ENCODE measurements at places on chromosomes 16 and 17.
A peak's percentile ranks its signal among the peaks of the same experiment; 100 is the strongest.

DNA sequence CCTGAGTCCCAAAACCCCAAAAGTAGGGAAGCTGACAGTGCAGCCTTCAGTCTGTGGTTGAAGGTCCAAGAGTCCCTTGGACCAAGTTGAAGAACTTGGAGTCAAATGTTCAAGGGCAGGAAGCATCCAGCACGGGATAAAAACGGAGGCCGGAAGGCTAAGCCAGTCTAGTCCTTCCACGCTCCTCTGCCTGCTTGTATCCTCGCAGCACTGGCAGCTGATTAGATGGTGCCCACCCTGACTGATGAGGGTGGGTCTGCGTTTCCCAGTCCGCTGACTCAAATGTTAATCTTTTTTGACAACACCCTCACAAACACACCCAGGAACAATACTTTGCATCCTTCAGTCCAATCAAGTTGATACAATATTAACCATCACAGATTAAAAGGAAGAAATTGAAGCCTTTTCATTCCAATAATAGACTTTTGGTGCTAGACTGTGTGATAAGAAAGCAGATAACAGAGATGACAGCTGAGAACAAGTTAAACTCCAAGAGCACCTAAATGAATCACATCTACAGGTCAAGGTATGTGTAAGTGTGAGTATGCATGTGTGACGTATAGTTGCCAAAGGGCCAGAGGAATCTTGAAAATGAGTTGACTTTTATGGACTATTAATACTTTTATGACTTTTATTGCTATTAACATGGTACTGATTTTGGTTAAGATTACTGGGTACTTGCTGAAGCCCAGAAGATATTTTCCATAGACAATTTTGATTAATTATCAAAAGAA, 933.5 kb upstream of the SOX9 start:
- DNase-seq: no peak

DNA sequence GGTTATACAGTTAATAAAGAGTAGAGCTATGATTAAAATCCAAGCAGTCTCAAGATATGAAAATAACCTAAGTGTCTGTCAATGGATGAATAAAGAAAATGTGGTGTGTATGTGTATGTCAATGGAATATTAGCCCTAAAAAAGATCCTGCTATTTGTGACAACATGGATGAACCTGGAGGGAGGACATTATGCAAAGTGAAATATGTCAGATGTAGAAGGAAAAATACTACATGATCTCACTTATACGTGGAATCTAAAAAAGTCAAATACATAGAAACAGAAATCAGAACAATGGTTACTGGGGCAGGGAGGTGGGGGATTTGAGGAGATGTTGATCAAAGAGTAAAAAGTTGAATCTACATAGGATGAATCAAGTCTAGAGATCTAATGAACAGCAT, 20.4 kb downstream of the BRIP1 start:
- no peak for DNase-seq

GRCh38 chr16:27421961-27422740, 20.2 kb downstream of the IL21R start:
- no peak for DNase-seq

GRCh38 chr16:27315333-27316037, 1.7 kb downstream of the IL4R start:
- peak; percentile 56 for DNase-seq

DNA sequence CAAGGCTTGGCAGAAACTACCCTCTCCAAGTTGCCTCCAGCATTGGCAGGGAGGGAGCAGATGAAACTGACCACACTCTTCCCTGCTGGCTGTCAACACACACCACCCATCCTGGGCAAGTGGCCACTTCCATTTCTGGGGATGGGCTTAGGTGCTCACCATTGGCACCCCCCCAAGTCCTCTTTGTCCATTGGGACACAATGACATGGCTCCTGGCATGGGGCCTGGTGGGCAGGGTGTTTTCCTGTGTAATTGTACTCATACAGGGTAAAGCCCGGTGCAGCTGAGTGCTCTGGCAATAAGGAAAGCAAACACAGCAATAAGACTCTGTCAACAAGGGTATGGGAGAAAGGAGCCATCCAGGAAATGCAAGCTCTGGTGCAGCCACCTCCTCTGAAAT, 22.6 kb downstream of the SCNN1B start:
- no peak for DNase-seq

- DNase-seq: no peak
Measured at GRCh38 chr17:36980280-36980761, 31.6 kb downstream of the AATF start.

DNA sequence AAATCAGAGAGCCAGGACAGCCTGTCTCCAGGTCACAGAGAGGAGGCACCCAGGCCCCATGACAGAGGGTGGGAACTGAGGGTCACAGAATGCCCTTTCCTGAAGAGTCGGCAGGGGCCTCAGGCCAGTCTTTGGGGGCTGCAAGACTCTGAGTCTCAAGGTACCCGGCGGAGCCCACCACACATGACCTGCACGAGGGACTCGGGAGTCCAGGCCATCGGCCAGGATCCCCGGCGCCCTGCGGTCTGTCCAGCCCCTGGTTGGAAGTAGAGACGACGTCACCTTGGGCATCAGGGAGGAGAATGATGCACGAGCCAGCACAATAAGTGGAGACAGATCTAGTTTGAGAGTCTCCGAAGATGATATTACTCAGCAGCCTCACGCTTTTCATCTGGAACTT, 234.7 kb upstream of the SDK2 start:
- no peak for DNase-seq
